ENCODE measurements at places on chromosomes 11 and 22. TPM values are rescaled to one million over a fixed set of nuclear protein-coding genes. Genes with fewer than 3 reads are reported as not detected.

Gene ZW10
- total RNA-seq: 12.3 TPM

Gene SCGB1A1
- not detected for total RNA-seq

DNA sequence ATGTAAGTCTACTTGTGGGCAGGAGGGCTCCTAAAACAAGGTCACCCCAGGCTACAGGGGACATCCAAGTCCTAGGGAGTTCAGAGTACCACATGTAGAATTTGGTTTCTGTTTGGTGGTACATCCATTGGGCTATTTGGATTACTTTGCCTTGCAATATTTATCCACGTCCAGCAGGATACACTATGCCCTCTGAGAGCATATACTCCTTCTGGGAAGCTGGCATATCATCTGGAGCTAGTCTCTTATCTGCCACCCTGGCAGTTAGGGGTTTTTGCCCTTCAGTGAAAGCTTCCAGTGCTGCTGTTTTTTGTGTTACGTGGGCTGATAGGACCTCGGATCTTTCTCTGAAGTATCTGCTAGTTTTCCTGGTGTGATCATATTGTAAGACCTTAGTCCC is 7.3 kb downstream of the LMO2 start:
- DNase-seq: no peak

DNA sequence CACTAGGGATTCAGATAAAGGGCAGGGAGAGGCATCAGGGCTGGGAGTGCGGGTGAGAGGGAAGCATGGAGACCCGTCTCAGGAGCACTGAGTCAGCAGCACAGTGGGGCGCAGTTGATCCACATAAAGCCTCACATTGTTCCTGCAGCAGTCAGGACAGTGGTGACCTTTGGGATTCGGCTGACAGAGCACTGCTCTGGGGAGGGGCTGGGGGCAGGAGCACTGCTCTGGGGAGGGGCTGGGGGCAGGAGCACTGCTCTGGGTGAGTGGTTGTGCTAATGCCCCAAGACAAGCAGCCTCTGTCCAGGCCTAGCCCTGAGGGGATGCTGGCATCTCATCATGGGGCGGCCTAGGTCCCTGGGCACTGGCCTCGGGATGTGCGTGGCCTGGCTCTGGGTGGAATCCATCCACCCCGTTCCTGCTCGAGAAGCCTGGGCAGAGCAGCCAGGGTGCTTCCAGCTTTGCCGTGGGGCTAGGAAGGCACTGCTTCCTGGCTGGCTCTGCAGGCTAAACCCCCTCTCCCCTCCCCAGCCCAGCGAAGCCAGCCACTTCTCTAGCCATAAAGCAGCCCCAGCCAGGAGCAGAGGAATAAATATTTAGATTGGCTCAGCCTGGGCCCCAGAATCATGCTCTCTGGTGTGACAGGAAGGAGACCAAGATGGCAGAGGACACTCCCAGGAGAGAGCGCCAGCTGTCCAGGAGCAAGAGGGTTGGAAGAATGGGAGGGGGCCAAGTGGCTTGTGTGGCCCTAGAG is 7.3 kb downstream of the OAF start:
- no peak for DNase-seq

GRCh38 chr11:95088946-95089619 is 563 bp upstream of the ENDOD1 start:
- DNase-seq: peak; percentile 68

DNA sequence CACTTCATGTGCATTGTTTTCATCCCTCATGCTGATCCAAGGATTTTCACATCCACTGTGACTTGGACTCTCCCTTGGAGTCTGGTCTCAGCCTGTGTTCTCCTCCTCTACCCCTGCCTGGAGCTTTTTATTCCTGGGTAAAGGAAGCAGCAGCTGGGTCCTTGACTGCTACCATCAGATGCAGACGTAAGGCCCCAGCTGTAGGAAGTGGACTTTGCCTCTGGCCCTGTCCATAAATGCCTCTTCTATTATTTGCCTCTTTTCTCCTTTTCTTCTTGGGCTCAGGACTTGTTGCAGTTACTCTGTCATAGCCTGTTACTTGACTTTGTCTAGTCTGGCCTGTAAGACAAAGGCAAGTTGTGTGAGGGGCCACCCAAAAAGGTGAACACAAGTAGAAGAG is 303.8 kb downstream of the NXPE2 start:
- no peak for DNase-seq

Measured in HT-29 (cell line).